ENCODE measurements at places on chromosomes 6 and 20. TPM values are rescaled to one million over a fixed set of nuclear protein-coding genes. Genes with fewer than 3 reads are reported as not detected.

The ACSS1 gene
- total RNA-seq: 9.8 TPM

The RIPK1 gene
- total RNA-seq: 24.2 TPM

The C6orf120 gene
- total RNA-seq: 41.6 TPM

The TSHZ2 gene
- total RNA-seq: not detected

The THEMIS gene
- total RNA-seq: not detected

The HLA-DRB5 gene
- total RNA-seq: not detected

The GSTA1 gene
- not detected for total RNA-seq

The LBP gene
- total RNA-seq: under 0.01 TPM

The PDYN gene
- total RNA-seq: not detected

The MLN gene
- total RNA-seq: not detected

The TMEM244 gene
- total RNA-seq: not detected

The C20orf144 gene
- total RNA-seq: 0.07 TPM

The ATP6V1G2 gene
- total RNA-seq: 0.50 TPM

The DNAJC5 gene
- 76.5 TPM for total RNA-seq

All from thoracic aorta endothelial cell (primary cell).